ENCODE measurements at places on chromosomes 5 and 9.

DNA sequence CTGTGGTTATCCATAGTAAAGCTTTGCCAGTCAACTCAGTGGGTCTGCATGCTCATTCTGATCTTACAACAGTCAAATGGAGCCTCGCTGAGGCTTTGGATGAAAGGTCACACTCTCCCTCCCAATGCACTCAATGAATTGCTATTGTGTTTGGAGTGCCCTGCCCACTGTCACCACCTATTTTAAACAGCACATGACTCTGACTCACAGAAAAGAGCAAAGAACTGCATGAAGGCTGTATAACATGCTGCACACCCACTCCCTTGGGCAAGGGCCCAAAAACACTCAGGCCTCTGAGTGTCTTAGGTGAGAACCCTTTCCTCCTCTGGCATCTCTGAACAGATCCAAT, 118.7 kb upstream of the CCDC112 start:
- no peak for DNase-seq

GRCh38 chr5:29982457-29982856, 1211.0 kb upstream of the CDH6 start:
- no peak for DNase-seq

- DNase-seq: no peak
Observed at GRCh38 chr9:83435301-83435700, 102.9 kb downstream of the FRMD3 start.

DNA sequence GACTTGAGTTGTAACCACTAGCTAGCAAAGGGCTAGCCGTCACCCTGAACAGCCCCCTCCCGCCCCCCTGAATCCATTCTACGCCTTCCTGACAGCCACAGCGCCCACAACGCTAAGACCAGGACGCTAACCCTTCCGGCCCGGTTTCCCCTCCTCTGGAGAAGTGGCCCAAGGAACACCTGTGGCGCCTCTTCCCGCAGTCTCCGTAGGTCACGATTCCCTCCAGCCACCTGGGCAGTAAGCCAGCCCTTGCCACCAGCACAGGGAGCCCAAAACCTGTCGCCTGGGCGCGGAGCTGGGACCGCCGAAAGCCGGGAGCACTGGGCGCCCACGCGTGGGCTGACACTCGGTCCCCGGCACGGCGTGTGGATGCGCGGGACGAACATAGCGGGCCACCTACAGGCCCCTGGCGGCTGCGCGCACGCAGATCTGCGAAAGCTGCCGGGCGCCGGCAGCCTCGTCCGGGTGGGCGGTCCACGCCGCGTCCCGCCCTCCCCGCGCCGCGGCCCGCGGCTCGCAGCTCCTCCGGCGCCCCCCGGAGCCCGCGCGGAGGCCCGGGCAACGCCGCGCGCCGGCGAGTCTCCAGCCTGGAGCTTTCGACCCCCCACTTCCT, 596 bp downstream of the IRF1 start:
- no peak for DNase-seq

DNA sequence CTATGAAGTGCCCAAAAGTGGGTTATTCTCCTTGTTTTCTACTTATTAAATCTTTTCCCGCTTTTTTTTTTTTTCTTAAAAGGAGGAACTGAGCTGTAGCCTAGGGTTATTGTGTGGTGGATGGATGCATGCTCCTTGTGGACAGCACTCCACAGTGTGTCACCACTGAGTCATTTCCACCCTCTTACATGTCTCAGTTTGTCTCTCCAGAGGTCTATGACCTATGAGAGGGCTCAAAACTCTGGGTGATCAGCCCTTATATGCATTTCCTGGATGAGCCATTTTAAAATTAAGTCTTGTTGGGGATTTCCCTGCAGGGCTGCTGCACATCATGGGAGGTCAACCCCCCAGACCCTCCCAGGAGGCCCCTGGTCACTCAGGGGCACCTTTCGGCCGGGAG, 102.2 kb upstream of the MOCS2 start:
- DNase-seq: no peak

DNA sequence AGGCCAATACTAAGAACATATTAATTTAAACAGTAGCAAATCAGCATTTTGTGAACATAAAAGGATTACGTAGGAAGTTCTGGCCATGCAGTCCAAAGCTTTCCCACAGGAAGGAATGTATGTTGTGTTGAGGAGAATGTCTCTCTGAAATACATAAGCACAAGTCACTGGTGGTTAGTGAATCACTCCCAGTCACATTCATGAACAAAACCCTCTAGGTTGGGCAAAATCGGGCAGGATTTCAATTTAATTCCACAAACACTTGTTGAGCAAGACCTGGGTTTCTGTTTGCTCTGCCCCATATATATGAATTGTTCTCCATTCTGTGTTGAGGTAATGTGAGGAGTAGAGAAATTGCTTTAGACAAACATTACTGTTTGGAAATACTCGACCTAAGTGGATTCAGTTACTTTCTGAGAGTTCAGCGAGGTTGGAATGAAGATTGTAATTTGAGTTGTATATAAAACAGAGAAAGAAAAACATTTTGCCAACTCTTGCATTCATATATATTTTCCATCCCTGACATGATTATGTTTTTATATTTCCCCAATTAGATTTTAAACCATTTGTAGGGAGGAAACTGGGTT, 127.6 kb upstream of the RPS23 start:
- no peak for DNase-seq

GRCh38 chr9:16417161-16417560, 453.3 kb downstream of the BNC2 start:
- no peak for DNase-seq

DNA sequence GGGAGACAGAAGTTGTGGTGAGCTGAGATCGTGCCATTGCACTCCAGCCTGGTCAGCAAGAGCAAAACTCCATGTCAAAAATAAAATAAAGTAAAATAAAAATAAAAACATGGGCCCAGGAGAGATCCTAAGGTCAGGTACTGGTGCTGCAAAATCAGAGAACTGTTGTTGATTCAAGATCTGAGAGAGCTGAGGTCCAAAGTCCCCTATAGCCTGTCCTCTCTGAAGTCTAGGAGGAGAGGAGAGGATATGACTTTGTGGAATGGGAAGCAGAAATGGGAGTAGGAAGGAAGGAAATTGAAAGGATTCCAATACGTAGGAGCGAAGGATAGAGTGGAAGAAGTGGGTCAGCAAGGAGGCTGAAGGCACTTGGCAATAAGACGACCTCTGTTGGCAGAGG, 4.6 kb upstream of the OR1L4 start:
- DNase-seq: no peak

- DNase-seq: no peak
Observed at GRCh38 chr9:1759009-1759408, 256.1 kb upstream of the SMARCA2 start.

DNA sequence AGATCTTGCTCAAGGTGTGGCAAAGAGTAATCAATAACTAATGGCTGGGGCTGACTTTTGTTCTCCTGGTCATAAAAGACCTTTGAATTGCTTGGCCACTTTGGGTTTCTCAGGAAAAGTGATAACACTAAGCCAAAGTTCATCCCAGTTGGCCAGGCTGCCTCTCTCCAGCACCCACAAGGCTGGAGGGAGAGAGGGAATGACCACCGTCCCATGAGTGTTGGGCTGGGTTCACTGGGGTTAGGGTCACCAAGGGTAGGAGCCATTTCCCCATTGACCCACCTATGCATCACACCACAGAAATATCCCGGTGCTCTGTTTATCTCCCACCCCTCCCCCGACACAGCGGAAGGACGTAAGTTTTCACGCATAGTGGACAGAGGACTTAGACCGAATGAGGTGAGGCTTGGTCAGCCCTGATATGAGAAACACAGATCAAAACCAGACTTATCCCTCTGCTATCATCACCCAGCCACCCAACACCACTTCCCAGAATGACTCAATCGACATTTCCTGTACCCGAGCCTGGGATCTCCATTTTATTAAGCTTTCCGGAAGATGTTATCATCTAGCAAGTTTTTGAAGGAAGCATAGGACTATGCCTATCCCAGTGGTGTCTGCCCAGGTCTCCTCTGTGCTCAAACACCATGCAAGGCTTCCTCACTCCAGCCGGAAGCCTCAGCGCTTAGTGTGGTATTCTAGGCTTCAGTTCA, 27.0 kb upstream of the PPARGC1B start:
- DNase-seq: no peak

DNA sequence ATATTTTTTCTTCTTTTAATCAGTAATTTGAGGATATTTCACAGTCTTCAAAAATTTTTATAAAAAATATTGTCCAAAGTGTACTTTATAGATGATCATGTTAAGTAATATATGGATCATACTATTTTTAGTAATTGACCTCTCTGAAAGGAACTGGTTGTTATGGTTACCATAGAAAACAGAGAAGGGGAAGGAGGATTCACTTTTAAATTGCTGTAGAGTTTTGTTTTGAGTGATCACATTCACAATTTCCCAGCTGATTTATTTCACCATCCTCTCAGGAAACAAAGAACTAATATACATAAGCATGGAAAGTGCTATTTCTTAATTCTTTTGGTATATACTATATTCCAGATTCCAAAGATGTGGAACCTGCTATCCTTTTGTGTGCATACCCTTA, 56.5 kb upstream of the NREP start:
- DNase-seq: no peak

Measured in NCI-H187 (cell line).